ENCODE measurements at places on chromosomes 11 and 22.
A peak's percentile ranks its signal among the peaks of the same experiment; 100 is the strongest.

- DNase-seq, result no peak
Measured at GRCh38 chr22:20465759-20466077, 28.1 kb upstream of the SCARF2 start.

- DNase-seq, result no peak
Measured at GRCh38 chr22:26812731-26813130, 155.3 kb downstream of the MIAT start.

GRCh38 chr11:71432761-71433647 lies 15.2 kb downstream of the DHCR7 start:
- no peak for DNase-seq

DNA sequence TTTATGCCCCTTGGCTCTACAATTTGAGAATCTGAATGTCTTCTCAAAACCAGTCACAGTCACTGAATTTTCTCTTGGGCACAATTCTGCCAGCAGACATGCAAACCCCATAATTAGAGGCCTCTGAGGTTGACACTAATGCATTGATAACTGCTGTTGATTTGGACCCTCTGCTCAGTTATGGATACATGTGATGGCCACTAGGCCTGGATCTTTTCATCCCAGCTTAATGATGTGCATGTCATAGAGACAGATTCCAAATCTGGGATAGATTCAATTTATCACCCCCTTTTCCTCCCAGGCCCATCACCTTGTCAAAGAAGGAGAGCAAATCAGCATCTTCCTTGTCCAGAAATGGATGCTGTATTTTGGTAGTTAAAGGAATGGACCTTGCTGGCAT lies 92.2 kb downstream of the C11orf91 start:
- DNase-seq, result no peak

GRCh38 chr22:29838599-29838956 lies 504 bp upstream of the ASCC2 start:
- DNase-seq, result no peak

DNA sequence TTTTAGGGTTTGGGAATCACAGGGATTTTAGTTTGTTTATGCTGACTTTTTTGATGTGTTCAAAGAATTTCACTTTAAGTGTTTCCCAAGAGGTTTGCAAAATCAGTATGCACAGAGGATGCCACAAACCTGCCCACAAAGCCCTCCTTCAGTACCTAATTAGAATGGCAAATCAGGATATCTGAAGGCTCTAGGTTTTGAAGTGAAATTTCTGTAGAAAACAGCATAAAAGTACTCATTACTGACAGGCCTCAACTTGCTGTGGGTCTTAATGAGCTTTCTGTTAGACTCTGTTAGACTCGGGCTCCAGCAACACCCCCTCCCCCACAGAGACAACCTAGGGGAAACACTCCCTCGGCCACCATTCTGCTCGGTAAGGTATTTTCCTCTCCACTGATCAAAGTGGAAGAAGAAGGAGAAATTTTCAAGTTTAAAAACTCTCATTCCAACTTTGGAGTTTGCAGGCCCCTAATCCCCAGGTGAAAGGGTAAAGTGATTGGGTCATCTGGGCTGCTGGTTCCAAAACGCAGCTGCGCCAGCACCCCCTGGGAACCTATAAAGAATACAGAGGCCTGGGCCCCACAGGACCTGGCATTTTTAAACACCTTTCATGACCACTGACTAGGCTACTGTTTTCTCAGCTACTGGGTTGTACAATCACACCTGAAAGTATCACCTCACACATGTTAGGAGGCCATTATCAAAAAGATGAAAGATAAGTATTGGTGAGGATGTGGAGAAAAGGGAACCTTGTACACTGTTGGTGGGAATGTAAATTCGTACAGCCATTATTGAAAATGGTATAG lies 67.5 kb downstream of the PLEKHA7 start:
- peak; percentile 29 for DNase-seq

GRCh38 chr11:119739975-119740374 lies 11.0 kb upstream of the NECTIN1 start:
- DNase-seq, result peak; percentile 40

DNA sequence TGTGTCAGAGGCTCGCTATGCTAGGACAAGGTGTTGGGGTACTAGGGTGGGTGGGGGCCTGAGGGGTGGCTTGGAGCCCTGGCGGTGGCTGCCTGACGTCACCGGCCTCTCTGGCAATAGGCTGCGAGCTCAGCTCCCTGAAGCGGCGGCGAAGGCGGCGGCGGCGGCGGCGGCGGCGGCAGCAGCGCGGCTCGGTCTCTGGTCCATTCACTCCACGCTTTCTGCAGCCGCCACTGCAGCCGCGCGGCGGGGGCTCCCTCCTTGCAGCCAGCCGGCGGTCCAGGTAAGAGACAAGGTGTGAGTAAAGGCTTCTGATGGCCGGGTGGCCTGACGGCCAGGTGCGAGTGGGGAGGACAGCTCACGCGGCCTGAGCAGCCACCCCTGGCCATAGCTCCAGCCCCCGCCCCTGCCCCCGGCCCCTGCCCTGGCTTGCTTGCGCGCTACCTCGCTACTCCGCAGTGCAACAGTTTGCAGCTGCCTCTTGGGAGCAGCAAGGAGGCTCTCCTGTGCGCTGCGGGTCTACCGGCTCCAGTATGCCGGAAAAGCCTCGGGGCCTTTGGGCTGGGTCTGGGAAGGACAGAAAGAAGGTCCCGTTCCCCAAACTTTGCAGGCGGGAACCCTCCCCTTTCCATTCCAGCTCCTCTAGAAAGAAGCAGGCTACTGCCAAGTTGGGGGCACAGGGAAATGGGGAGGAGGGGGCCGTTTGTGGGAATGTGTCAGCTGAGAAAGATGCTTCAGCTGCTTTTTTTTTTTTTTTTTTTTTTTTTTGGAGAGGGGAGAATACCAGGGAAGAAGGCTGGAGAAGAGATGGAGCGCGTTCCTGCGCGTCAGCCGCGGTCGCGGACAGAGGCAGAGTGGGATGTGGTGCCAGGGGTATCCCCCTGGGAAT lies at the start of gene C11orf87:
Gene C11orf87 (plus strand): TSS at position 210 of the 889 bp plus-strand sequence. CDS start 1,444 bp downstream, outside the sequence.
- DNase-seq, result peak; percentile 80

DNA sequence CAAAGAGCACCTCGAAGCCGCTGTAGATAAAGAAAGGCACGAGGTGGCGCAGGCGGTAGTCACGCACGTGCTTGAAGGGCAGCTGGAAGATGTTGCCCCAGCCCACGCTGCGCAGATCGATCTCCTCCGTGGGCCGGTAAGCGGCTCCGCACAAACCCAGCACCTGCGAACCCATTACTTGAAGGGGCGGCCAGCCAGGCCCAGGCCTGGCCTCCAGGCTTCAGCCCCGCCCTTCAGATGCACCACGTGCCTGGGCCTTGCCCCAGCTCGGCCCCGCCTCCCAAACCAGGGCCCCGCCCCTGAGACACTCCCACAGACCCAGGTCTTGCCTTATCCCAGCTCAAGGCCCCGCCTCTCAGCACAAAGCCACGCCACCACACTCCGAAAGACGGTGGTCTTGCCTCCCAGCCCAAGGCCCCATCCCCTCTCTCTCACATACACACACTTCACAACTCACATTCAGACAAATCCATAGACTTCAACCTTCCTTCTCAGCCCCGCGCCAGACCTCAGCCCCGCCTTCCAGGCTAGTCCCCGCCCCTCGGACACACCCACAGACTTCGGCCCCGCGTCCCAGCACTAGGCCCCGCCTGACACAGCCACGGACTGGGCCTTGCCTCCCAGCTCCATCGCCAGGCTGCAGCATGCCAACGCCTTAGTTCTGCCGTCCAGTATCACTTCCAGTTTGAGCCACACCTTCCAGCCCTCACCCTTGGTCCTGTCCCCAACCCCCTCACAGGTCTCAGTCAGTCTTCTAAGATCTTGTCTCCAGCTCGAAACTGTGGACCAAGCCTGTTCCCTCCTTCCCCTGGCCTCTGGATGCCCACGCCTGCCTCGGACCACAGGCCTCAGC lies 7.0 kb downstream of the UNC93B1 start:
- peak; percentile 96 for DNase-seq

DNA sequence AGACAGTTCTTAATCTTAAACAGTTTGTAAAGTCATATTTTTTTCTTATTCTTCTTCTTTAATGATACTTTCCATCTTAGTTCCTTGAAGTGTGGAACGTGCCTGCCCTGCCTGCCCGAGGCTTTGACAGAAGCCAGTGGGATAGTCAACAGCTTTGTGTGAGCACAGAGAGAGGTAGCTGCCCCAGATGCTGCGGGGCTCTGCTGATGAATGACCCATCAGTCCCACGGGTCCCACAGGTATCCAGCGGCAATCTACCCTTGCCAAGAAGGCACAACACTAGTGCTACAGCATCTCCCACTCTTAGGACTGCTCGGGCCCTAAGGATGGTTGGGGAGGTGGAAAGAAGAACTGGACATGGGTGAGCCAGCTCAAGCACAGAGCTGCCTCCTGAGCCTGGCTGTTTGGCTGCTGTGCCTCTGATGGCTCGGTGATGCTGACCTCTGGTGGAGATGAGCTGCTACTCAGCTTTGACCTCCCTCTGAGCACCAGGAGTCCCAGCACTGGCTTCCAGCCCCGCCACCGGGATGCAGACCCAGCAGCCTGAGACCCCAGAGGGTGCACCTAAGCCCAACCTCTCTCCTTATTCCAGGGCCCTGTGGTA lies 11.8 kb upstream of the APLNR start:
- peak; percentile 91 for DNase-seq

DNA sequence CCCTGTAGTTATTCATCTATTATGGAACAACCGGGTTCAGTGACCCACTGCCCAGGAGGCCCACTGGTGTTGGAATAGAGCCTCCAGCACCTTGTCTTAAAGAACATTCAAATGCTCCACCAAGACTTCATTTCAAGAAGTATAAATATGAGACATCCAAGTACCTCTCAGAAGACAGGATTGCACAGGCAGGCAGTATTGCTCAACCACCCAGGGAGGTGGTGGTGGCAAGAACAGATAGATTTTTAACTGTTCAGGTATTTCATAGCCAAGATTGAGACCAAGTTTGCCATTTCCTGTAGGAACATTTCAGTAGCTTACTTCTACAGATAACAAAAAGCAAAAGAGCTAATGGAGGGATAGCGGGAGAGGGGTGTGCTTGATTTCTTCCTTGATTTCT lies 78.7 kb downstream of the COMMD9 start:
- DNase-seq, result no peak

GRCh38 chr11:74730571-74731260 lies 510 bp downstream of the CHRDL2 start:
- DNase-seq, result peak; percentile 7

GRCh38 chr11:131138731-131139130 lies 222.5 kb upstream of the SNX19 start:
- DNase-seq, result no peak

- no peak for DNase-seq
Measured at GRCh38 chr11:116055064-116055463, 550.8 kb upstream of the CADM1 start.

- DNase-seq, result no peak
Measured at GRCh38 chr11:37402663-37403062, 804.6 kb upstream of the RAG2 start.

GRCh38 chr11:133782116-133782725 lies 63.1 kb downstream of the SPATA19 start:
- no peak for DNase-seq

DNA sequence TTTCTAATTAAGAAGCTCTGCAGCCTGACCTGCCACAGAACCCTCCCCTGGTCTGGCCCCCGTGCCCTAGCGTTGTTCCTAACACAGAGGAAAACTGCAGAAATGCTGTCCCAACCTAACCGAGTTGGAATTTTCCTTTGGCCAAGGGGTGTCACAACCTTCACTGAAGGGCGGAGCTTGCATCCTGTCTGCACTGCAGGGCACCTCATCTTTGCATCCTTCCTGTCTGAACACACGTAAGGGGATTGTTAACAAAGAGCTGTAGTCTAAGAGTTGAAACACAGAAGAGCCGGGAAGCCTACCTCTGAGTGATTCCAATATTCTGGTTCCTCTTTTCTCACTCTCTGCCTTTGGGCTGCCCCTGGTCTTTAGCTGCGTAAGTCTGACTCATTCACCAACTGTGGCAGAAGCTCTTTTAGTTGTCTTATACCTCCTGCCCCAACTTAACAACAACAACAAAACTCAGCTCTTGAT lies 1.6 kb downstream of the DIXDC1 start:
- DNase-seq, result peak; percentile 77

Data from mesendoderm (in vitro differentiated cells).